ENCODE measurements at places on chromosomes 1 and 21.

- DNase-seq: no peak
Observed at GRCh38 chr1:150386592-150386991, 22.6 kb downstream of the RPRD2 start.

DNA sequence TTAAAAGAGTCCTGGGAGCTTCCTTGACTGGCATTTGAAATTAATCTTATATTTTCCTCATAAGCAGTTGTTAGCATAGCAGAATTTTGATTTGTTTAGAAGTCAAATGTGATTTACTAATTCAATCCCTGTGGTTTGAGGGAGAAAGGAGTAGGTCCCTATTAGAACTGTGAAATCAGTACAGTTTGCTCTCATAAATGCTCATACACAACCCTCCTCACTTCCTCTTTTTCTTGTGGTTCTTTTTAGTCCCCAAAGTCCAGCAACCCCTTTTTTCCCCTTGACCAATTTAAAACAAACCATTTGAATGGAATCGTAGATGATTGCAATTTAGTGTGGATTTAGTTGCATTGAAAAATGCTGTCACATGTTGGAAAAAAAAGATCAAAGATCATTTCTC, 9.2 kb upstream of the IFI44 start:
- DNase-seq: no peak

DNA sequence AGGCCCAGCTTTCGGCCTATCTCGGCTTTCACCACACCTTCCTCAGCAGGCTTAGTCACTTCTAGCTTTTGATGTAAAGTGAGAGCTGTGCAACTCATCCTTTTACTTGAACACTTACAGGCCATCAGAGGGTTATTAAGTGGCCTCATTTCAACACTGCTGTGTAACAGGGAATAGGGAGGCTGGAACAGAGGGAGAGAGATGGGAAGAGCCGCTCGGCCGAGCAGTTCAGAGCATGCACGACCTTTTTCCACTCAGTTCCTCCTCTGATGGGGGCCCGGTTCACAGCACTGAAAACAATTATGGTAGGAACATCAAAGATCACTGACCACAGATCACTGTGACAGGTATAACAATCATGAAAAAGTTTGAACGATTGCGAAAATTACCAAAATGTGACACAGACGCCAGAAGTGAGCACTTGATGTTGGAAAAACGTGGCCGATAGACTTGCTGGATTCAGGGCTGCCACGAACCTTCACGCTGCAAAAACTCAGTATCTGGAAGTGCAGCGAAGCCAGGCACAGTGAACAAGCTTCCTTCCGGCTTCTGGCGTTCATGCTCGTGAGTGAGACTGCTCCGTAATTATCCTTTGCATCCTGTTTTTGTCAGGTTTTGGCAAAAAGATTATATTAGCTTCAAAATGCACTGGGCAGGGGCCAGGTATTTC, 28.6 kb downstream of the AGPAT3 start:
- DNase-seq: peak; percentile 34

GRCh38 chr1:229661022-229661877, 35.2 kb downstream of the URB2 start:
- DNase-seq: peak; percentile 62

DNA sequence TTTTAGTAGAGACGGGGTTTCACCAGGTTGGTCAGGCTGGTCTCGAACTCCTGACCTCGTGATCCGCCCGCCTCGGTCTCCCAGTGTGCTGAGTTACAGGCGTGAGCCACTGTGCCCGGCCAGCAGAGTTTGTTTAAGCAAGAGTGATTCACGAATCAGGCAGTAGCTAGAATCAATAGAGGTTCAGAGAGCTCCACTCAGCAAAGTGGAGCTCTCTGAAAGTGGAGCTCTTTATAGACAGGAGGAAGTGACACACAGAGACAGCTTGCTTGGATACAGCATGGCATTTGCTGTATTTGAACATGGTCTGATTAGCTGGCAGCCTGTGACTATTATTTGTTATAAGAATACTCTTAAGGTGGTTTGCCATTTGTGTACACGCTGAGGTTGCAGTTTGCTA, 27.1 kb upstream of the CD34 start:
- no peak for DNase-seq

- no peak for DNase-seq
Observed at GRCh38 chr1:171286032-171286705, 27.8 kb upstream of the FMO4 start.

DNA sequence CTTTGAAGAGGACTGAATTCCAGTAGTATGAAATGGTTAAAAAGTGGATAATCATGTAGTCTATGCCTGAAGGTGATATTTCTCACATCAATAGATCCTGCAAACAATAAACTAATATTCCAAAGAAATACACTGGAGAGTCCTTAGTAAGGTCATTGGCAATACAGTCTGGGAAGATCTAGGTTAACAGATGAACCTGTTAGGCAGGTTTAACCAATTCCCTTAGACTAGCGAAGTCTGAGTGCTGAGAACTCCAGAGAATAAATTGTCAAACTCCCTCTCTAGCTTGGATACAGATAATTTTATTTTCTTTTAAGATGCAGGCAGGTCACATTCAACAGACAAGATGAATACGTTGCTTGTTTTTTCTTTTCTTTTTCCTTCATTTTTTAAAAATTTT, 2.4 kb downstream of the GPR157 start:
- no peak for DNase-seq

DNA sequence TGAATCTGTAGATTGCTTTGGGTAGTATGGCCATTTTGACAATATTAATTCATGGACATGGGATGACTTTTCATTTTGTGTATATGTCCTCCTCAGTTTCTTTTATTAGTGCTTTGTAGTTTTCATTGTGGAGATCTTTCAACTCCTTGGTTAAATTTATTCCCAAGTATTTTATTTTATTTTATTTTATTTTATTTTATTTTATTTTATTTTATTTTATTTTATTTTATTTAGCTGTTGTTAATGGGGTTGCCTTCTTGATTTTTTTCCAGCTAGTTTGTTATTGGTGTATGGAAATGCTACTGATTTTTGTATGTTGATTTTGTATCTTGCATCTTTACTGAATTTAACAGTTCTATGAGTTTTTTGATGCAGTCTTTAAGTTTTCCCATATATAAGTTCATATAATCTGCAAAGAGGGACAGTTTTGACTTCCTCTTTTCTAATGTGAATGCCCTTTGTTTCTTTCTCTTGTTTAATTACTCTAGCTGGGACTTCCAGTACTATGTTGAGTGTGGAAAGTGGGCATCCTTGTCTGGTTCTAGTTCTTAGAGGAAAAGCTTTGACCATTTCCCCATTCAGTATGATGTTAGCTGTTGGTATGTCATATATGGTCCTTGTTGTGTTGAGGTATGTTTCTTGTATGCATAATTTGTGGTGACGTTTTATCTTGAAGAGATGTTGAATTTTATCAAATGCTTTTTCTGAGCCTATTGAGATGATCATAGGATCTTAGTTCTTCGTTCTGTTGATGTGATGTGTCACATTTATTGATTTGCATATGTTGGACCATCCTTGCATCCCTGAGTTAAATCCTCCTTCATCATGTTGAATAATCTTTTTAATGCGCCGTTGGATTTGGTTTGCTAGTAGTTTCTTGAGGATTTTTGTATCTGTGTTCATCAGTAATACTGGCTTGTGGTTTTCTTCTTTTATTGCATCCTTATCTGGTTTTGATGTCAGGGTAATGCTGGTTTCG, 14.3 kb downstream of the CEPT1 start:
- no peak for DNase-seq

GRCh38 chr1:94524531-94524930, 17.0 kb downstream of the F3 start:
- DNase-seq: no peak

GRCh38 chr21:32572574-32573420, 12.5 kb downstream of the TCP10L start:
- DNase-seq: no peak

DNA sequence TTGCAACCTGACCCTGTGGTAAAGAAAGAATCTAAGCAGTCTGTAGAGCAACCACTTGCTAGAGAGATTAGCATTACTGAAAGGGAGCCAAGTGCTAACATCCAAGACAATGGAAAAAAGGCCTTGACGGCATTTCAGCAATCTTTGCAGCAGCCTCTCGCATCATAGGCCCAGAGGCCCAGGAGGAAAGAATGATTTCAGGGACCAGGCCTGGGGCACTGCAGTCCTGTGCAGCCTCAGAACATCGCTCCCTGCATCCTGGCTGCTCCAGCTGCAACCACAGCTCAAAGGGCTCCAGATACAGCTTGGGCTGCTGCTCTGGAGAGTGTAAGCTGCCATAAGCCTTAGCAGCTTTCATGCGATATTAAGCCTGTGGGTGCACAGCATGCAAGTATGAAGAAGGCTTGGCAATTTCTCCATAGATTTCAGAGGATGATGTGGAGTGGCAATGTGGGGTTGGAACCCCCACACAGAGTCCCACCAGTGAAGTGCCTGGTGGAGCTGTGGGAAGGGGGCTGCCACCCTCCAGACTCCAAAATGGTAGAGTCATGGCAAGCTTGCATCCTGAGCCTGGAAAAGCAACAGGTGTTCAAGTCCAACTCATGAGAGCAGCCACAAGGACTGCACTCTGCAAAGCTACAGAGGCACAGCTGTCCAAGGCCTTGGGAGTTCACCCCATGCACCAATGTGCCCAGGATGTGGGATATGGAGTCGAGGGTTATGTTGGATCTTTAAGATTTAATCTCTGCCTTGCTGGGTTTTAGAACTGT, 110.6 kb upstream of the HMGB4 start:
- no peak for DNase-seq

GRCh38 chr1:154352581-154353459, 27.5 kb downstream of the ATP8B2 start:
- peak; percentile 43 for DNase-seq

- DNase-seq: no peak
Observed at GRCh38 chr1:245842106-245842505, 665.0 kb downstream of the SMYD3 start.

GRCh38 chr21:25977068-25977611, 193.4 kb downstream of the APP start:
- no peak for DNase-seq

DNA sequence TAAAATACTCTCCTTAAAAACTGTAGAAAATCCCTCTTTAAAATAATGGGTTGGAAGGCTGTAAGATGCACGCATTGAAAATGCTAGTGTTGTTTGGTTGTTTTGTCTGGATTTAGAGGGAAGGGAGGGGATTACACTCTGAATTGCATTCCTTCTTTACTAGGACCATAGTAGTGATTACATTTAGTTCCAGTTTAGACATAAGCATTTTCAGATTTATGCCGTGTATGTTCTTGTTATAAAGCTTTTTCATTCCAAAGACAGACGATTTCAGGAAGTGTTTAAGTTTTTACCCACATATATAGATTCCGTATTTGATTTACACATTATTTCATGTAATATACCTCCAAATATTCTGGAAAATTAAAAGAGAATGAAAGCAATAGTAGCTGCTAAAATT, 538.4 kb downstream of the PTPRC start:
- no peak for DNase-seq

GRCh38 chr1:6483017-6483760, 8.3 kb downstream of the PLEKHG5 start:
- no peak for DNase-seq

- no peak for DNase-seq
Observed at GRCh38 chr1:55150880-55151588, 64.1 kb downstream of the USP24 start.

GRCh38 chr1:215958841-215959240, 391.7 kb downstream of the KCTD3 start:
- DNase-seq: no peak

DNA sequence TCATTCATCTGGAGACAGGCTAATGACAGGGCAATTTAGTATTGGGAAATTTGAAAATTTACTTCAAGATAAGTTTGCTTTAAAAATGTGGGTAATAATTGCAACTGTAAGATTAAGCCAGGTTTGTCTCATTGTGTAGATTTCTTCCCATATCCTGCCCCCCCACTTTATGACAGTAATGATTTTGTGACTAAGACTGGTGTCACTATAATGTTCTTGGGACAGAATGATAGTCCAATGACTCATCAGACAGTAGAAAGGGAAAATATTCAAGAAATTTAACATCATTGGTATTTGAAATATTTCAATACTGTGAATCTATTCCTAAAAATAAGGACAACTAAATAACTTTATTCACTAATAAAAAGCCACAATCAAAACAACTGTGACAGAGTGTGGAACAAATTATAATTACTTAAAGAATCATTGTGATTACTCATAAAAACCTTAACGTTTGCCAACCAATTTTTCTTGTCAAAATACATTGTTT, 36.7 kb downstream of the FH start:
- no peak for DNase-seq

DNA sequence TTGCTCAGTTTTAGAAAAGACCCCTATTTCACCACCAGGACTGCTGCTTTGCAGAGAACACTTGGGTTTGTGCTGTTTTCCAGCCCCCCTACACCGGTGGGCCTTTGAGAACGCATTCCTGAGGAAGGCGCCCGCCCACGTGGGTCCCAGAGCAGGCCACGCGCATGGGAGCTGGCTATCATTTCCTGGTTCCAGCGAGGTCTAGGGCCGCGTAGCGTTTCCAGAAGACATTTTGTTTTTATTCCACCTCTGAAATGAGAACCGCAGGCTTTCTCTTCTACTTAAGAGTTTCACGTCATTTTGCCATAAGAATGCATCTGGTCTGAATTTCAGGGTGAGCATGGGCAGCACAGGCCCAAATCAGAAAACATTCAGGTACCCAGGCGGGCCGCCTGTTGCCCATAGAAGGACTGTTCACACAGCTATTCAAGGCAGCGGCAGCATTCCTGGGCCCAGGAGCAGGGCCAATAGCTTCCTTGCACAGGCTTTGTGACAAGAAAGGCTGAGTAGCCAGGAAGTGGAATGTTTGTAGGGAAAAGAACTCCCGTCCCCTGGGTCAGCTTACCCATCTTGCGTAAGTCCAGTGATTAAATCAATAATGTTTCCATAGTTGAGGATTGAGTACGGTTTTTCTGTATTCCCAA, 1.4 kb upstream of the KLHL21 start:
- no peak for DNase-seq

GRCh38 chr1:29227511-29227910, 3.2 kb downstream of the MECR start:
- no peak for DNase-seq

DNA sequence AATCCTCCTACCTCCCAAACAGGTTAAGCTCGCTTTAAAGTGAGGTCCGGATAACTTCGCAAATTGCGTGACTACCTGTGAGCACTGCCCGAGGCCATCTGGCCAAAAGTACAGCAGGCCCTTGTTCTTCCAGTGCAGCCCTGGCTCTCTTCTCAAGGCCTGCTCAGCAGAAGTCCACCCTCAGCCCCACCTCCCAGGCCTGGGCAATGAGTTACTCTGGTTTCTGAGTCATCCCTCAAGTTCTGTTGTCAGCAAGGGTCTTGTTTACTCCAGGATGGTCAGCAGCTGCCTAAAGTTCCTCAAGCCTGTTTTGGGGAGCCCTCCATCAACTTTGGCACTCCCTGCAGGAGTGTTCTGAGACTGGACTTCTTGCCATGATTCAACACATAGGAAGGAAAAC, 101.7 kb downstream of the BCAR3 start:
- DNase-seq: no peak

- DNase-seq: no peak
Observed at GRCh38 chr1:67700692-67701410, 15.8 kb downstream of the GADD45A start.

- no peak for DNase-seq
Observed at GRCh38 chr1:6167391-6168303, 12.5 kb downstream of the CHD5 start.

- DNase-seq: peak; percentile 6
Observed at GRCh38 chr1:222880587-222880986, 65.7 kb downstream of the DISP1 start.

Data from stimulated activated CD4-positive, alpha-beta T cell treated with anti-CD3 and anti-CD28 coated beads, Interleukin-2, amount 100 ng/mL, for 48 hours (primary cell).